ENCODE measurements at places on chromosomes 3 and 15.

- no peak for DNase-seq
Measured at GRCh38 chr3:34483311-34483887, 685.0 kb downstream of the PDCD6IP start.

DNA sequence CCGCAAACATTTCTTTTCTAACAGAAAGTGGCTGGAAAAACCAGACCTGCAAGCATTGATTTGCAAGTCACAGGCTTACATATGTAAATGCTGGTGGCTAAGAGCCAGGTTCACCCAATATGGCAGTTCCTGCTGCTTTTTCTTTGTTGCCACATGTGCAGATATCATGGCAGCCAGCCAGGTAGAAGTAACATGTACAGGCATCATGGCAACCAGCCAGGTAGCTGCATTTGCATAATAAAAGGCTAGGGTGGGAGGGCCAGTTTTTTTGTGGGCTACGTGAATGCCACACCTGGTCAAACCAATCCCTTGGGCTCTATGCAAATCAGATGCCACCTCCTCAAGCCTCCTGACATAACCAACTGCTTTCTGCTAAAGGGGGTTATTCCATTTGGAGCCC is 2.8 kb upstream of the SMCO1 start:
- DNase-seq = no peak

DNA sequence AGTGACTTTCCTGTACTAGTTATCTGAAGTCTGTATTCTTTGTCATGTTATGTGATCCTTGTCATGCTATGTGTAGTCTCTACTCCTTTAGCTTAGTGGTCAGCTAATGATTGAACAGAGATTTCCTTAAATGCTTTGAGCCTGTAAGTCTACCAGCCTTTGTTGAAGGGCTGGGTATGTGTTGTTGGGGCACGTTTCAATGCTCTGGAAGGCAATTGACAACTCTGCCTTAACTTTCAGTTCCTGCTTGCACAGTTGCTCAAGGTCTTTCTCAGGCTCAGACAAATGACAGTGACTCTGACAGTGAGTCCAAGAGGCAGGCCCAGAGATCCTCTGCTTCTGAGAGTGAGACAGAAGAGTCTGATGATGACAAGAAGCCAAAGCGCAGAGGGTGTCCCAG is 89.3 kb downstream of the CHD2 start:
- DNase-seq = no peak

GRCh38 chr3:137110392-137110996 is 152.7 kb downstream of the IL20RB start:
- no peak for DNase-seq

DNA sequence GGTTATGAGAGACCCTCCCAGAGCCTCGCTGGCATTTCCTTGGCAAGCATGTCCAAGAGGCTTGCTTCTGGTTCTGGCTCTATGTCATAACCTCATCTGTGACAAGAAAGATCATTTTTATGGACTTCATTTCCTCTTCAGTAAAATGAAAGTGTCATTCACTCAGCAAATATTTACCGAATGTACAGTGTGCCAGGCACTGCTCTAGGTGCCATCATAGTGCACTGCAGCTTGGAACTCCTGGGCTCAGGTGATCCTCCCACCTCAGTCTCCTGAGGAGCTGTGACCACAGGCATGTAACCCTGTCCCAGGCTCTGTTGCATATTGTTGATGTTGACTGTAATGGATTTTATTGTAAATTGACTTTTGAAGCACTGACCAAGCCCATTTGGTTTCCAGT is 18.7 kb upstream of the ITPKA start:
- no peak for DNase-seq

DNA sequence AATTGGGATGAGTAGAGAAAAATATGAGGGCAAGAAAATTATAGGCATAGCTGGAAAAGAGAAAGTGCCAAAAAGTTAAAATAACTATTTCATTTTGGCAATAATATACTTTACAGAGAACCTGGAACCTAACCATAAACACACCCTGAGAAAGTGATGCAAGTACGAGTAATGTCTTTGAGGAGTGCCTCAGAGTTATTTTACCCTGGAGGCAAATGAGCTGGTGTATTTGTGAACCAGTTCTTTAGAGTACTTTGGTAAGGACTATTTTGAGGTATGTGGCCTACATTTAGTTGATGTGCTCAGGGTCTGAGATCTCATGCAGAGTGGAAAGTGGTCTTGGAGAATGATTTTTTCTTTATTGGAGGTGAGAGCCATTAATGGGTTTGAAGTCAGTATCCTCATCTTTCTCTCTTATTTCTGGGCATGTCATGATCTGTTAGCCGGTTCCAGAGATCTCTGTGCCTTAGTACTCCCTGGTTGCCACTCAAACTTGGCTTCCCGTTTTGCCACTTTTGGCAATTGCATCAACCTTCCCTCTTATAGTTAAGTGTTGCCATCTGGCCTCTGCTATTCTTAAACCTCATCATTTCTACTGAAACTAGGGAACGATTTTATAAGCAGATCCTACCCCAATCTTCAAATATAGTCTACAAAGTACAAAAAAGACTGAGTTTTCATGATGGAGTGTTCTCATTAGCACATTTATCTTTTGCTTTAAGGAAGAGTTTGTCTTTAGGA is 145.7 kb downstream of the EPHA6 start:
- DNase-seq = no peak

GRCh38 chr15:45573961-45574629 is 13.1 kb upstream of the BLOC1S6 start:
- no peak for DNase-seq

DNA sequence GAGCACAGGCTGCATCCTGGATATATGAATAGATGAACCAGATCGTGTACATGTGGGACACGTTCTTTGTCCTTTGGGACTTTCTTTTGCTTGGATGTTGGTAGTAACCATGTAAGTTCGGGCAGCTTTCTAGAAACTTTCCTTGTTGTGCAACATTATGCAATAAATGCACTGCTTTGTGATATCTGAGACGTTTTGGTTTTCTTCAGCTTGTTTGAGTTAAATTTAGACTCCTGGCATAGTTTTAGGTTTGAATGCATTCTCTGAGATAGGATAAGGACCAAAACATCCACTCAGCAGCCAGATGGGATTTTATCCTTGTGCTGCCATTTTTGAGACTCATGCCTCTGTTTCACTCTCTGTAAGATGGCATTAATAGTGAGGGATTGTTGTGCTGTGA is 158.9 kb downstream of the IGF1R start:
- no peak for DNase-seq

GRCh38 chr3:143222505-143222904 is 102.9 kb downstream of the CHST2 start:
- DNase-seq = no peak

- DNase-seq = no peak
Measured at GRCh38 chr3:72247645-72248388, 462.9 kb upstream of the PROK2 start.

- DNase-seq = no peak
Measured at GRCh38 chr15:38613085-38613484, 48.5 kb upstream of the RASGRP1 start.

GRCh38 chr3:110139821-110140220 is 802.5 kb upstream of the DPPA4 start:
- DNase-seq = no peak

GRCh38 chr3:187041362-187042307 is 97.7 kb downstream of the RPL39L start:
- DNase-seq = no peak

- DNase-seq = no peak
Measured at GRCh38 chr3:183811638-183812037, 13.7 kb downstream of the MAP6D1 start.

DNA sequence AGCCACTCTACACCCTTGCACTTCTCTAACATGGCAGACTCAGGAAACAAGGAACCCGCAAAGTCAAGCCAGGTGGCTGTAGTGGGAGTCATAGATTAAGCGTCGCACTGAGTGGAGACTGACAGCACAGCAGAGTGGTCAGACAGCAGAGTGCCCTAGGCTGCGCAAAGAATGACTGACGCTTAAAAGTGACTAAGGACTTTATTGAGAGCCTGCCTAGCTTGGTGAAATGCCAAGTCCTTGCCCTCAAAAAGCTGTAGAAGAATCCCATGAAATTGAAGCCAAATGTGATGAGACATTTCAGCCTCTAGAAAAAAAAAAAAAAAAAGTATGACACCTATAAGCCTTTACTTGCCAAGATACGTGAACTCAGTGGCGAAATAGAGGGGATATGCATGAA is 30.2 kb downstream of the NCEH1 start:
- no peak for DNase-seq

GRCh38 chr3:155778462-155778861 is 27.6 kb downstream of the C3orf33 start:
- DNase-seq = no peak
